Activated naive CD4-positive, alpha-beta T cell (primary cell): ENCODE measurements at places on chromosomes 6 and 20.
A peak's percentile ranks its signal among the peaks of the same experiment; 100 is the strongest.

GRCh38 chr20:23287354-23288190 lies 63.0 kb upstream of the NXT1 start:
- no peak for DNase-seq

GRCh38 chr6:63897459-63897858 lies 261.9 kb downstream of the PHF3 start:
- no peak for DNase-seq

DNA sequence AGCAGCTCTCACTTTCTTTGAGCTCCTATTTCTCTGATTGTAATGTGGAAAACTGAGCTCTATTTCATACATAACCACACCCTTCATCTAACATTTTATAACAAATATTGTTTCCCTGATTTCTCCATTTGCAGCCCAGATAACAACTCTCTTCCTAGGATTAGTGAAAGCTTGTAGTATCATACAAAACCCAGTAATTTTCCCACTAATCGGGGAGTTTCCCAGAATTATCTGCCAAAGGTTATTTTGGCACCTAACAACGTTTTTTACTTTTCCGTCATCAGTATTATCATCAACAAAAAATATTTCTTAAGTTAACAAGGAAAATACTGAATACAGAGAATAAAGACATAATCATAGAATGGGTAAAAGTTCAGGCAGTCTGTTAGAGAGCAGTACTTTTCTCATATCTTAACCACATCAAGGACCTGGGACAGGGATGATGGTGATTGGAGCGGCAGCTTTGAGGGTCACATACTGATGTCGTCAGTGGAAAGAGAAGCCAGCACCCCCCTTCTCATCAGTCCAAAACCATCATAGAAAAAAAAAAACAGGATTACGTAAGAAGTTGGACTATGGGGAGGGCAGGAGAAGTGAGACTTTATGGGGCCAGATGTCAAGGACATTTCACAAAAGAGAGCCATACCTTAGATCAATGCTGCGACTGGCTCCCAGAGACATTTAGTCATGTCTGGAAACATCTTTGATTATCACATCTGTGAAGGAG lies 166.1 kb upstream of the TNFAIP3 start:
- DNase-seq, result no peak

DNA sequence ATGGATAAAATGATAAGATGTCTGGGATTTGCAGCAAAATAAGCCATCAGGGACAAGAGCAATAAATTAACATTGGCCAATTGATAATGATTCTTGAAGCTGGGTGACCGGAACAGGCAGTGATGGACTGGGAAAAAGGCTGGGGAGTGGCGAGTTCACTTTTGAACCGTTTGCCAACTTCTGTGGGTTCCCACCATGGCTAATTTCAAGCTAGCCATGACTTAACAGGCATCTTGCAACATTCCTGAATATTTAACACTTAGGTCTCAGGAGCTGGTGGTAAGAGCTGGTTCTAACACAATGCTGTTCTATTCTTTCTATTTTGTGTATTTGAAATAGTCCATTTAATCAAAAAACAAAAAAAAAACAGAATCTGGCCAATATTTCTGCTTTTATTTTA lies 37.6 kb upstream of the CD83 start:
- no peak for DNase-seq

GRCh38 chr6:38393986-38394385 lies 245.7 kb downstream of the BTBD9 start:
- no peak for DNase-seq

- no peak for DNase-seq
Observed at GRCh38 chr20:50805349-50805684, 10.5 kb downstream of the BCAS4 start.

DNA sequence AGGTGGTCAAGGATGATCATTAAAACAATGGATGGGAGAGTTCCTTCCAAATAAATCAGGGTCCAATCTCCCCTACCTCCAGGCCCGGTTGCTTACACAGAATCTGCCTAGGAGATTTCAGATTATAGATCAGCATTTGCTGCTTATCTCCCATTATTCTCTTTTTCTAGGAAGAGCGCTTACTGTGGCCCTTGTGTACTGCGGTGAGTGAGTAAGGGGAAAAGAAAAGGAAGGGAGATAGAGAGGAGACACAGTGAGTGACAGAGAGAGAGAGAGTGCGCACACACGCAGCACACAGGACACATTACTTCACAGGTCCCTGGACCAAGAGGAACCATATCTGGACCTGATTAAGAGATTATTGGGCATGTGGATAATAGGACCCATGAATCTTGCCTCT lies 6.2 kb downstream of the LATS1 start:
- DNase-seq, result no peak

DNA sequence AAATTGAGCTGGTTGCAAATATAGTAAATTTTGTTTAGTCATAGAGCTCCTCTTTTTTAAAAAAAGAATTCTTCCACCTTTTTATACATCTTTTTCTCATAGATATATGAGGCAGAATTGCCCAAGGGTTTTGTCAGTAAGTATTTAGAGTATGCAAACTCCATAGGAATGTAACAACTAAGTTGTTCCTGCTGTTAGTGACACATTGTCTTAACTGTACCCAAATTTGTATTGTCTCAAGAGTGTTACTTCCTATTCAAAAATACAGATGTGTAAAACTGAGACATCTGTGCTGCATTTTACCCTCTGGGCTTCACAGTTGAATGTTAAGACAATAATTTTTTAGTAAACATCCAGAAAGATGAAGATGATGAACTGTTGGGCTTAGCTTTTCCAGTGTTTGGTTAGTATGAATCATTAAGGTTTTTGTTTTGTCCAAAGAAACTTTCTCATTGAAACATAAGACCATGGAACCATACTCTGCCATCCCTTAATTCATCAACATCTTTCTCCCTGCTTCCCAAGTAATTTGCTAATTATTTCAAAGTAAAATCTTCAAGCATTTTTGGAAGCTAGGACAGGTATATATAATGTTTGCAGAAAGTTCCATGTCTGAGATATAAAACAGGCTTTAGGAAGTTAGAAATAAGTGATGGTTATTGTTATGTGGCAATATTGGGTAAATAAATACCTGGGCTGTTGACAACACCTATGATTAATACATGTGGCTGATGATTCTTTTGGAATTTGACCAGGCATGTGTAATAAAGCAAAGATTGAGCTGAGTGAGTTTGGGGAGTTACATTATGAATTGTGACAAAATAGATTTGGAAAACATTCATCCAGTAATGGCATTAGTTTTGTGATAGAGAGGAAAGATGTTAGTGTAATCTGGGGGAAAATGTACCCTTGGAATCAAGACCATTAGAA lies 11.2 kb downstream of the OGFRL1 start:
- DNase-seq, result no peak

- no peak for DNase-seq
Observed at GRCh38 chr6:14660806-14661579, 543.4 kb downstream of the CD83 start.

GRCh38 chr6:64280569-64280968 lies 645.0 kb downstream of the PHF3 start:
- no peak for DNase-seq

DNA sequence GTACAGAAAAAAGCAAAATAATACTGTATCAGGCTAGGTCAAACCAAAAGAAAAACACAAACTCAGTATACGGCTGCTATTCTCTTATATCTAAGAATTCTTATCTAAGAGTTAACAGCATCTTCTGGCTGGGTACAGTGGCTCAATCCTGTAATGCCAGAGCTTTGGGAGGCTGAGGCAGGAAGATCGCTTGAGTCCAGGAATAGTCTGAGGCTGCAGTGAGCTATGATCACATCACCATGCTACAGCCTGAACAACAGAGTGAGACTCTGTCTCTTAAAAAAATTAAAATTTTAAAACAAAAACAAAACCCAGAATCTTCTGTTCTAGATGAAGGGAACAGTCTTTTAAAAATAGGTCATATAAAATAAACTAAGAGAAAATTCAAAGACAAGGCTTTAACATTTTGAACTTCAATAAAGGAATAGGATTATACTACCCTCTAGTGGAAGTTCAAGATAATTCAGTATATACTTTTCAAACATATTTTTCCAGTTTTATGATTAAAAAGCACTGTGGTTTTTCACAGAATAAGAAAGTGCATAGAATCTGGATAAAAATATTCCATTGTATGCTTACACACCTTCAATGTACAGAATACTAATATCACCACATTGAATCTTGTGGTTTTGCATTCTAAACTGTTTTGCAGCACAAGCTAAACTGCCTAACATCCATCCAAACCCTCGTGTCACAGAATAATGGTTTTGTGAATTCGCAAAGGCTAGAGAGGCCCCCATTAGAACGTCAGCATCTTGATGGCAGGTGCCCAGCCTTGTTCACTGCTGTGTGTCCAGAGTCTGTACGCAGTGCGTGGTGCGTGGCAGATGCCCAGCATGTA lies 39.3 kb downstream of the DTNBP1 start:
- no peak for DNase-seq

DNA sequence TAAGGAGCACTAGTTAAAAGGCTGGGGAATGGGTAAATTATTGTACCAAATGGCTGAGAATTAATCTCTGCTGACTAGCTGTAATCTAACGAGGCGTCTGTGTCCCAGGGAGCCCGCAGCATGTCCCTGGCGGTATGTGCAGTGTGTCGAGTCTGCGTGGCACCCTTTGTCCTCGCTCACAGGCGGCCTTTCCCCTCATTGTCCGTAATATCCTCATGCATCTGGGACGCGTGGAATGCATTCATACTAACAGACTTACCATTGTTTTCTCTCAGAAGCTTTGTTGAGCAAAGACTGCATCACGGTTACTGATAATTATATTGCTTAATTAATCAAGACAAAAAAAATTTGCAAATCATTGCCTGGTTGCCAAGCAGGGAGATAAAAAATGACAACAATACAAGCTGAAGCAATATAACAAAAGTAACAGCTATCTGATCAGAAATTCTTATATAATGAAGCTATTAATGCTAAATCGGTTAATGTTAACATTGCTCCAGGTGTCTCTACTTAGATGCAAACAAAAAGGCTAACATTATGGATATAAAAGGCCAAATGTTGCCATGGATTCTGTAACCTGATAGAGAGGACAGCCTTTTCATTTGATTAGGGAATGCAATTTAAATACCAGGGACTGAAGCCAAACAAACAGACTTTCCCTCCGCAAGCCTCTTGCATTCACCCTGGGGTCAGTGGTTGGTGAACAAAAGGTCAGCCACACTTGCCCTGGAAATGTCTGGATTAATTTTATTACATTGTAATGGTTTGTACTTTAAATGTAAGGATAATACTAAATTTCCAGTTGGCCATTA lies 124.8 kb downstream of the INSM1 start:
- DNase-seq, result no peak

DNA sequence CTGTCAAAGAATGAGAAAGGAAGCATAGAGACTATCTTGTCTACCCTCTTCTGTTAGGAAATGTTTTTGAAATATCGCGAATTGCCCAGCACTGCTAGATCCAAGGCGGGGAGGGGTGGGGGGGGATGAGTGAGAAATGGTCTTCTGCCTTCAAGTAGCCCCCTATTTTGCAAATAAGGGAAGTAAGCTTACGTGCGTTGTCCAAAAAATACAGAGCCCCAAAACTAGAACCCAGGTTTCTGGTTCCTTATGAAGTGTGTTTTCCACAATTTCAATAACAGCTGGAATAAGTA lies 923 bp upstream of the ILRUN start:
- no peak for DNase-seq

DNA sequence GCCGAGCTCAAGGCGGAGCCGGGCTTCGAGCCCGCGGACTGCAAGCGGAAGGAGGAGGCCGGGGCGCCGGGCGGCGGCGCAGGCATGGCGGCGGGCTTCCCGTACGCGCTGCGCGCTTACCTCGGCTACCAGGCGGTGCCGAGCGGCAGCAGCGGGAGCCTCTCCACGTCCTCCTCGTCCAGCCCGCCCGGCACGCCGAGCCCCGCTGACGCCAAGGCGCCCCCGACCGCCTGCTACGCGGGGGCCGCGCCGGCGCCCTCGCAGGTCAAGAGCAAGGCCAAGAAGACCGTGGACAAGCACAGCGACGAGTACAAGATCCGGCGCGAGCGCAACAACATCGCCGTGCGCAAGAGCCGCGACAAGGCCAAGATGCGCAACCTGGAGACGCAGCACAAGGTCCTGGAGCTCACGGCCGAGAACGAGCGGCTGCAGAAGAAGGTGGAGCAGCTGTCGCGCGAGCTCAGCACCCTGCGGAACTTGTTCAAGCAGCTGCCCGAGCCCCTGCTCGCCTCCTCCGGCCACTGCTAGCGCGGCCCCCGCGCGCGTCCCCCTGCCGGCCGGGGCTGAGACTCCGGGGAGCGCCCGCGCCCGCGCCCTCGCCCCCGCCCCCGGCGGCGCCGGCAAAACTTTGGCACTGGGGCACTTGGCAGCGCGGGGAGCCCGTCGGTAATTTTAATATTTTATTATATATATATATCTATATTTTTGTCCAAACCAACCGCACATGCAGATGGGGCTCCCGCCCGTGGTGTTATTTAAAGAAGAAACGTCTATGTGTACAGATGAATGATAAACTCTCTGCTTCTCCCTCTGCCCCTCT lies 1.1 kb downstream of the CEBPB start:
- peak; percentile 68 for DNase-seq

DNA sequence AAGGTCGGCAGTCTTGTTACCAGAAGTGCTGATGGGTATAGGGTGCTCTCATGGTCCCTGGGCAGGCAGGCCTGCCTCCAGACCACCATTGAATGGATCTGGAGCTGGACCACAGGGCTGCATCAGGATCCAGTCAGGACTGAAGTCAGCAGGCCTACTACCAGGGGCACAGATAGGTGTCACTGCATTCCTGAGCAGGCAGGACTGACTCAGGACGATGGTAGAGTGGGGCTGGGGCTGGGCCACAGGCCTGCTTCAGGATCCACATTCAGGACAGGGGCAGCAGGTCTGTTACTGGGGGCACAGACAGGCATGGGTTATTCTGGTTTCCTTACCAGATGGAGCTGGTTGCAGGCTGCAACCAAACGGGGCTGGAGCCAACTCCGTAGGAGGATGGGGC lies 51.4 kb upstream of the MAP3K4 start:
- no peak for DNase-seq

GRCh38 chr20:53809728-53810365 lies 216.2 kb upstream of the ZNF217 start:
- DNase-seq, result no peak

GRCh38 chr20:50293284-50294139 lies 102.9 kb downstream of the CEBPB start:
- DNase-seq, result no peak

DNA sequence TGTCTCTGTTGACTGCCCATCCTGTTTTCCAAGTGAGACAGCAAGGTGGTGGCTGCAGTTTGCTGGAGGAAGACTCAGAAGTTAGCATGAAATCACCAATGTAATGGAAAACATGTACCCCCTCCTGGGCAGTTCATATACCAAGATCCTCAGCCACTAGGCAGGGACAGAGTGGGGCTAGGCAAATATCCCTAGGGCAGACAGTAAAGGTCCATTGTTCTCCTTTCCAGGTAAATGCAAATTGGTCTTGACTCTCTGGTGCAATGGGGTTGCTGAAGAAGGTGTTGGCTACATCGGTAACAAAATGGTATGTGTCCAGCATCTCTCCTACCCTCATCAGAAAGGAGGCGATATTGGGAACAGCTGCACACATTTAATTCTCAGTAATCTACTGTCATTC lies 233.6 kb upstream of the SOX4 start:
- no peak for DNase-seq
